ENCODE measurements at places on chromosomes 13 and 19. TPM values are rescaled to one million over a fixed set of nuclear protein-coding genes. Genes with fewer than 3 reads are reported as not detected.

Gene ZNF283
- 22.8 TPM for polyA plus RNA-seq

Gene CYP4F3
- 0.25 TPM for polyA plus RNA-seq

DNA sequence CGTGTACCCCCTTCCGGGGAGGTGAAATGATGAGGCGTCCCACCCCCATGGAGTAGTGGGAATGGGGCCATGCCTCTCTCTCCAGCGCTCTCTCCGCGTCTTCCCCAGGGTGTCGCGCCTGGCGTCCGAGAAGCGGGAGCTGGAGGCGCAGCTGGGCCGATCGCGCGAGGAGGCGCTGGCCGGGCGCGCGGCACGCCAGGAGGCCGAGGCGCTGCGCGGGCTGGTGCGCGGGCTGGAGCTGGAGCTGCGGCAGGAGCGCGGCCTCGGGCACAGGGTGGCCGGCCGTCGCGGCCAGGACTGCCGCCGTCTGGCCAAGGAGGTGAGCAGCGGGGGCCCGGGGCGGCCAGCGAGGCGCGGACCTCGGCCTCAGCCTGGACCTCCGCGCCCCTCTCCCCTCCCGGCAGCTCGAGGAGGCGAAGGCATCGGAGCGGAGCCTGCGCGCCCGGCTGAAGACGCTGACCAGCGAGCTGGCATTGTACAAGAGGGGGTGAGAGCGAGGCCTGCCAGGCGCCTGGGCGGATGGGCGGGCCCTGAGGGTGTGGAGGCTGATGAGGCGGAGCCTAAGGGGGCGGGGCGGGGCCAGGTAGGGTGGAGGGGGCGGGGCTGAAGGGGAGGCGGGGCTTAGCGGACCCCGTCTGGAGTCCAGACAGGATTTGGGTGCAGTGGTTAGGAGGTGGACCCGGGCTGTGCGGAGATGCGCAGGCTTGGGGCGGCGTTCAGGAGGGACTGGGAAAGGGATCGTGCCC lies 7.7 kb downstream of the PGLYRP1 start:
- peak; percentile 60 for DNase-seq
- peaks cover 3% of the 10 kb centered on the region for H3K36me3 ChIP-seq
- peaks cover 29% of the 10 kb centered on the region for H3K4me1 ChIP-seq
- no peak overlapping the region for H3K27ac ChIP-seq
- H3K27me3 ChIP-seq = peaks cover 37% of the 10 kb centered on the region

DNA sequence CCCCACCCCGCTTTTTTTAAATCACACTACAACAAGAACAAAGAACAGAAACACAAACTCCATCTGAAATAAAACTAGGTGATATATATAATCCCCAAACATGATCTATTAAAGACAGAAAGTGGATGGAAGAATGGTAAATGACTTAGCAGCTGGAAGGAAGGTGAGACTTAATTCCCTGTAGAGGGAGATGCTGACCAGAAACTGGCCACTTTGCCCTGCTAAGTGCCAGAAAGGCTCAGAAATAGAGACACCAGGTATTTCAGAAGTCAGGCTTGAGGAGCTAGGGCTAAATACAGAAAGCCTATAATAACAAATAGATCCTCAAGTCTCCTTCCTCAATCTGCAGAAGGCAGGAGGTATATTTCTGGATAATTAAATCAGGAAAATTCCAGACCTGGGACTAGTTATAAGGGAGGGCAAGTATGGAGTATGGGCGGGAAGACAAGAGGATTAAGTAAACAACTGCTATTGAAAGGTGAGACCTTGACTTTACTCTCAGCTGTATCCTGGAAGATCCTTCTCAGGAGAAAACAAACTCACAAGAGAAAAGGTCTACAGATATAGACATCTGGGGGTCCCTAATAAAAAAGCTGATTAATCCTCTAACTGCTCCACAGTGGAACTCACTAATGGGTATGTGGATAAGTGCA lies 32.2 kb downstream of the MTRF1 start:
- H3K4me3 ChIP-seq = no peak overlapping the region
- no peak for DNase-seq
- H3K27me3 ChIP-seq = no peaks in the 10 kb centered on the region
- no peaks in the 10 kb centered on the region for H3K36me3 ChIP-seq
- no peaks in the 10 kb centered on the region for H3K4me1 ChIP-seq

GRCh38 chr13:105598529-105598928 lies 936.9 kb downstream of the EFNB2 start:
- no peak for DNase-seq
- no peak overlapping the region for H3K4me3 ChIP-seq
- H3K36me3 ChIP-seq = no peaks in the 10 kb centered on the region
- H3K4me1 ChIP-seq = no peaks in the 10 kb centered on the region
- no peak overlapping the region for H3K27ac ChIP-seq

DNA sequence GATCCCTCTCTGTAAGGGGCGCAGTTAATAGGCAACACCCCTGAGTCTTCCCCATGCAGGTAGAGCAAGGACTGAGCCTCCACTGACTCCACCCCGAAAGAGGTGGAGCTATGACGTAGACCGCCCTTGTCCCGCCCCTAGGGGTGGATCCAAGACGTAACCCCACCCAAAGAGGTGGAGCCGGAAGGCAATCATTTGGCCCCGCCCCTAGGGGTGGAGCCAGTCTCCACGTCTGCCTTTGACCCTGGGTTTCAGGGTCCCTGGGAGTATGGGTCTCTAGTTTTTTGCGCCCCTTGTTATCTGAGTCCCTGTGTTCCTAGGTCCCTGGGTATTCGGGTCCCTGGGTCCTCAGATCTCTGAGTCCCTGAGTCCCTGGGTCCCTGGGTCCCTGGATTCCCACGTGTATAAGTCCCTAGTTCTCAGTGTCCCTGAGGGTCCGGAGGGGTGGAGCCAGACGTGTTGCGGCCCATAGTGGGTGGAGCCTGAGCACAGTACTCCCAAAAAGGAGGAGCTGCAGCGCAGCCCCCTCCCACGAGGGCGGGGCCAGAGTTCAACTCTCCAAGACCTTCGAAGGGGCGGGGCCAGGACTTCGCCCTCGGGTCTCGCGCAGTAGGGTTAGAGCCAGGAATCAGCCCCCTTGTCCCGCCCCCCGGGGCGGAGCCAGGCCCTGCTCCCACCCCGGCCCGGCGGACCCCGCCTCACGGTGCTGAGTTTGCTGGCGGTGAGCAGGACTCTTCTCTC lies 5.3 kb downstream of the DENND1C start:
- H3K36me3 ChIP-seq = no peaks in the 10 kb centered on the region
- H3K27me3 ChIP-seq = peaks cover 5% of the 10 kb centered on the region
- H3K27ac ChIP-seq = no peak overlapping the region
- peak overlapping the region; percentile 9 for H3K4me3 ChIP-seq
- DNase-seq = no peak

DNA sequence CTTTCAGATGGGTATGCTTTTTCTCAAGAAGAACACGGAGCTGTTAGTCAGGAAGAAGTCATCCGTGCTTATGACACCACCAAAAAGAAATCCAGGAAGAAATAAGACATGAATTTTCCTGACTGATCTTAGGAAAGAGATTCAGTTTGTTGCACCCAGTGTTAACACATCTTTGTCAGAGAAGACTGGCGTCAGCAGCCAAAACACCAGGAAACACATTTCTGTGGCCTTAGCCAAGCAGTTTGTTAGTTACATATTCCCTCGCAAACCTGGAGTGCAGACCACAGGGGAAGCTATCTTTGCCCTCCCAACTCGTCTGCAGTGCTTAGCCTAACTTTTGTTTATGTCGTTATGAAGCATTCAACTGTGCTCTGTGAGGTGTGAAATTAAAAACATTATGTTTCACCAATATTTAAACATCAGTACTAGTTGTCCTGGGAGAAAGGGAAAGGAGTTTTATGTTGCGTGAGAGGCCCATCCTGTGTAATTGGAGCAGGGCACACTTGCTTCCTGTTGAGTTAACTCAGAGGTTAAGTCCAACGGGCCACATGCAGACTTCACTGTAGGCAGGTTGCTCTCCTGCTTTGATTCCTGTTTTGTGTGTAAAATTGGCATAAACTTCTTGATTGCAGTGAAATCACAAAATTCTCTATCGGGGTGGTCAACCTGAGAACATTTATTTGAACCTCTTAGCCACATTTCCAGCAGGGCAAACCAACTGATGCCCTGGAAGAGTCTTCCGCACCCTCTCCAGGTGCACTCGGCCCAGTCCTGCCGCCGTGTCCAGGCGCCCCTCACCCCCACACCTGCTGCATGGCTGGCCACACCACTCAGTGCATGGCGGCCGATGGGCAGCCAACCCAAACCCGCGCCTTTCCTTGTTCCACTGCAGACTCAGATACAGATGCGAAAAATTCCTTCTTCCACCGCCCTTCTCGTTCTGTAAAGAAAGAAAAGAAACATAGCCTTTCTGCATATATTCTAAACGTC lies 31.6 kb downstream of the SHISA2 start:
- no peak for DNase-seq
- H3K36me3 ChIP-seq = no peaks in the 10 kb centered on the region
- H3K27me3 ChIP-seq = no peaks in the 10 kb centered on the region
- no peak overlapping the region for H3K4me3 ChIP-seq

DNA sequence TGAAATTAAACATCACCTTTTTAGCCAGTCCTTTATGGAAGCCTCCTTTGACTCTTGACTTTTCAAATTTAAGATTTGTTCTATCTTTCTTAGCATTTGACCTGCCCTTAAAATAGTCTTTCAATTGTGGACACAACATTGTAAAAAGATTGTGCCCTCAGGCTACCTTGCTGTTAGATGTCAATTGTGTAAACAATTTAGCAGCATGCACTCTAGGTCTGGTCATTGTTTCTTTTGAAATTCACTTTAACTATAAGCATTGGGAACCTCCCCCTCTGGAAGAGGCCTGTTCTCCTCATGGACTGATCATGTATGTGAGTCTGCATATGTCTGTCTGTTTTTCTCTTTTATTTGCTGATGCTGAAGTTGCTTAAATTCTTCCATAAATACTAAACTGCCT lies 31.5 kb upstream of the PABPC3 start:
- no peaks in the 10 kb centered on the region for H3K36me3 ChIP-seq
- no peak for DNase-seq
- H3K4me3 ChIP-seq = no peak overlapping the region
- no peaks in the 10 kb centered on the region for H3K4me1 ChIP-seq
- no peaks in the 10 kb centered on the region for H3K27me3 ChIP-seq

- DNase-seq = no peak
- no peaks in the 10 kb centered on the region for H3K36me3 ChIP-seq
- H3K4me1 ChIP-seq = no peaks in the 10 kb centered on the region
- H3K4me3 ChIP-seq = peak overlapping the region; percentile 28
- H3K27ac ChIP-seq = no peak overlapping the region
Observed at GRCh38 chr13:24254146-24254841, 55.1 kb upstream of the C1QTNF9 start.

GRCh38 chr19:30807278-30807677 lies 435.1 kb downstream of the ZNF536 start:
- H3K4me3 ChIP-seq = no peak overlapping the region
- no peaks in the 10 kb centered on the region for H3K27me3 ChIP-seq
- H3K27ac ChIP-seq = no peak overlapping the region
- H3K4me1 ChIP-seq = no peaks in the 10 kb centered on the region

GRCh38 chr19:17156947-17157302 lies 58.2 kb upstream of the USE1 start:
- peaks cover 10% of the 10 kb centered on the region for H3K4me1 ChIP-seq
- peaks cover 99% of the 10 kb centered on the region for H3K36me3 ChIP-seq
- DNase-seq = no peak
- H3K27me3 ChIP-seq = no peaks in the 10 kb centered on the region
- no peak overlapping the region for H3K27ac ChIP-seq
- H3K4me3 ChIP-seq = no peak overlapping the region

DNA sequence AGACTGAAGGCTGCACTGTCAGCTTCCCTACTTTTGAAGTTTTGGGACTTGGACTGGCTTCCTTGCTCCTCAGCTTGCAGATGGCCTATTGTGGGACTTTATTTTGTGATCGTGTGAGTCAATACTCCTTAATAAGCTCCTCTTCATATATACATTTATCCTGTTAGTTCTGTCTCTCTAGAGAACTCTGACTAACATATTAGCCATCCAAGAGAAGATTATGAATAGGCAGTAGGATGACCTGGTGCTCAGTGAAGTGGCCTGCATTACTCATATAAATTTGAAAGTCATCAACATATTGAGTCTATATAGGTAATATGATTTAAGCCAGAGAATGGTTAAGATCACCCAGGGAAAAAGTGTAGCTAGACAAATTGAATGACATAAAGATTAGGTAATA lies 136.3 kb upstream of the UFM1 start:
- H3K36me3 ChIP-seq = no peaks in the 10 kb centered on the region
- H3K4me1 ChIP-seq = no peaks in the 10 kb centered on the region
- H3K27ac ChIP-seq = no peak overlapping the region
- H3K4me3 ChIP-seq = no peak overlapping the region
- no peak for DNase-seq
- H3K27me3 ChIP-seq = no peaks in the 10 kb centered on the region
